GM18507 (cell line): ENCODE measurements at places on chromosomes 1 and 21.

GRCh38 chr1:211241071-211241470 is 18.1 kb upstream of the RCOR3 start:
- DNase-seq: no peak

DNA sequence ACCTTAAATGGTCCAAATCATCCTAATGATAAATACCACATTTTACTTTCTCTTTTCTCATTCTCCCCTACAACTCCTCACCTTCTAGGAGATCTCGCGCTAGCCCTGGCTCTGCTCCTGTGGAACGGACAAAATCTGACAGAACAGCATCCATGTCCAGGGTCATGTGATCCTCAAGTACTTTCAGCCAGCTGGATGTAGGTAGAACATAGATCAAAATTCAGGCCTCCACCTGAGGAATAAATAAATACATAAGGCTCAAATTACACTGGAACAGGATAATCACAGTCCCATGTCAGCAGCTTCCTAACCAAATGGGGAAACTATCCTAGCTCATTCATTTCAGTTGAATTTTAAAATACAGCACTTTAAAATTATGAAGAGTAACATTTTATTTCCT is 33.2 kb downstream of the OTUD7B start:
- no peak for DNase-seq

DNA sequence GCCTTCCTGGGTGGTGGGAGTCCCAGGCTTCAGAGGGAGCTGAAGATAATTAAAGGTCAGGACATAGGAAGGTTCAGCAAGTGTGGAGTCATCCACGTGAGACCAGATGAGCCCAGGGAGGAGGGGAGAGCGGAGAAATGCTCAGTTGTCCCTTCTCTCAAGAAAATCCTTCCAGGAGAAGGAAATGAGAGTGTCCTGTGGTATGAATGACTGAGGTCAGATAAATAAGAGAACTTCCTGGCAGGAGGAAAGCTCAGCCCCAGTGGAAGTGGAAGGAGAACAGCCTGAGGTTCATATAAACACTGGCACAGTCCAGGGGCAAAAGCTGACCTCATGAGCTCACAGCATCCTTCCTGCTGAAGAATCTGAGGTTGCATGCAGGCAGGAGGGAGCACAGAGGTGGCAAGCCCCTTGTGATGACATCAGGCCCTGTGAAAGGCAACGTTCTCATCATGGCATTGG is 97.6 kb downstream of the NAV1 start:
- no peak for DNase-seq

- DNase-seq: no peak
Observed at GRCh38 chr1:231750818-231751362, 124.3 kb downstream of the DISC1 start.

DNA sequence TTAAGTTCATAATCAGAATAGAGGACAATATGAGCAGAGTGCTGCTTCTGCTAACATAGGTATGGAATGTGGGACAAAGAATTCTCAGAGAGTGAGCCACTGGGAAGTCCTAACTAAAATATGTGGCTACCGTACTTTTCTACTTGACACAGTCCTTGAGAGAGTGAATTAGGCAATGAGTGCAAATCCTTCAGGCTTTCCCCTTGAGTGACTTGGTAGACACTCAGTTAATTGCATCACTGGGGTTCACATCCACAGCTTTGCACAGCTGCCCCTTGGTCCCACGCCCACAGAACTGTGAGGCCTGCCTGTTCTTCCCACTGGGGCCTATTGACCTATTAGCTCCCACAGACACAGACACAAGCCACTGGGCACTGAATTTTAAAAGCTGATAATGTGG is 40.5 kb upstream of the PAXBP1 start:
- no peak for DNase-seq
